Forelimb muscle (tissue), 1 donor: ENCODE measurements at places on chromosomes 11 and 22. TPM values are rescaled to one million over a fixed set of nuclear protein-coding genes. Genes with fewer than 3 reads are reported as not detected.

DNA sequence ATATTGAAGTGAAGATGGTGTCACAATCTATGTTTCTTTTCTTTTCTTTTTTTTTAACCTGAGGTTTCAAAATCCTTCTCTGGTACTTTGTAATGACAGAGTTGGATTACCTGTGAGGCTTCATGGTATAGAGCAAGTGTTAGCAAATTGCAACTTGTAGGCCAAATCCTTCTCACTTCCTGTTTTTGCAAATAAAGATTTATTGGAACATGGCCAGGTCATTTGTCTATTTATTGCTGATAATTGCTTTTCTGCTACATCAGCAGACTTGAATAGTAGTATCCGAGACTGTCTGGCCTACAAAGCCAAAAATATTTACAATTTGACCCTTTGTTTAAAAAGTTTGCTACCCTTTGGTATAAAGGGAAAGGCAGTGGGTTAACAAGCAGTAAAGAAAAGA is 1059.4 kb upstream of the CCDC90B start:
- DNase-seq, result no peak

- no peak for DNase-seq
Measured at GRCh38 chr11:4459500-4459899, 10.4 kb downstream of the OR52K2 start.

Gene GRIK4
- 0.23 TPM for polyA plus RNA-seq

DNA sequence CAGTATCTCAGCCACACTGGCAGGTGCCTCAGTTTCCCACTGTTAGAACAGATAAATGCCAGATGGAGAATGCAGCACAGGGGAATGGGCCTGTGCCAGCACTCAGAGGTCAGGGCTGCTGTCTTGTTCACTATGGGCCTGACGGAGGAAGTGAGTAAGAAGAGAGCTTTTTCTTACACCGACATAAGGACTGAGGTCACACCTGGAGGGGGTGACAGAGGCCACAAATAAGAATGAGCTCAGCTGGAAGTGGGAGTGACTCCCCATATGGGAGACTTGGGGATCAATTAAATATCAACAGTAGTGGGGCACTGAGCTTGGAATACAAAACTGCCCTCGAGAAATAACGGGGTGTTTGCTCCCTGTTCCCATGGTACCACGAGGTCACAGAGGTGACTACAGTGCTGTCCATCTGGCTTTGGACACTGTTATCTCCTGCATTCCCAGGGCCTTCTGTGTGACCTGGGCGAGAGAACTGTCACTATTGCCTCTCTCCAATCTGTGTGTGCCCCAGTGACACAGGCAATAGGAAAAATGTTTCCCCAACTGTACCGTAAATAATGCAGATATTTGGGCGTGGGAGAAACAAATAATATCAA is 94.1 kb upstream of the NNMT start:
- no peak for DNase-seq

Gene APLNR
- 86.9 TPM for polyA plus RNA-seq

DNA sequence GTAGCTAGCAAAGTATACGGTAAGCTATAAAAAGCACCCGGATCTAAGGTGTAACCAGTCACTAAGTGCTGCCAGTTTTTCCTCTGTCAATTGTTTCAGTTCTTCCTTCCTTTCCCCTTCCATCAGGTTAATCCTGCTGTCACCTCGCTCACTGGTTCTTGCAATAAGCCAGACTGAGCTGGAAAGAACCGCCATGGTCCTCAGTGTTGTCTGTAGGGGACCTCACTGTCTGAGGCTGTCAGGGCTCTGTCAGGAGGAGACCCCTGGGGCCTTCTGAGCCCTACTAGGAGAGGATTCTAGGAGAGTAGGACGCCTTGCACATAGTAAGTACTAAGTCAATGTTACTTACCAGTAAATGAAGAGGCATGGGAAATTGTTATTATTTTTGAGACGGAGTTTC is 1.4 kb upstream of the TBC1D22A start:
- DNase-seq, result no peak

DNA sequence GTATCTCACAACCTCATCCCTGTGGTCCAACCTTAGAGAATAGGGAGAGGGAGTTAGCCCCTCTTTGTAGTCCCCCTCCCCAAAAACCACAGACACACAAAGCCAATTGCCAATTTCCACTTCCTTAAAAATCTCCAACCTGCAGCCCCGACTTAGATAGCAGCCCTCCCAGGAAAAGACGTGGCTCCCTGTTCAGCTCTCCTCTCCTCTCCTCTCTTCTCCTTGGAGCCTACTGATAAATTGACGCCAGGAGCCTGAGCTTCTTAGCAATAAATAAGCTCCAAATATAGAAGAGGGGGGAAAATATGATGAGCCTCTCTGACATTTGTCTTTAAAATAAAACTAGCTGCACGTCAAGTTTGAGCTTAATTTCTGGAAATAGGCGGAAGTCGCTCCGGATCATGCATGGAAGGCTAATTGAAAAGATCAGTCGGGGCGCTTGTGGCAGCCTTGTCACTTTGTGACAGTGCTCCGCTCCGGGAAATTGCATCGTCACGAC is 7.3 kb downstream of the PAX6 start:
- no peak for DNase-seq

DNA sequence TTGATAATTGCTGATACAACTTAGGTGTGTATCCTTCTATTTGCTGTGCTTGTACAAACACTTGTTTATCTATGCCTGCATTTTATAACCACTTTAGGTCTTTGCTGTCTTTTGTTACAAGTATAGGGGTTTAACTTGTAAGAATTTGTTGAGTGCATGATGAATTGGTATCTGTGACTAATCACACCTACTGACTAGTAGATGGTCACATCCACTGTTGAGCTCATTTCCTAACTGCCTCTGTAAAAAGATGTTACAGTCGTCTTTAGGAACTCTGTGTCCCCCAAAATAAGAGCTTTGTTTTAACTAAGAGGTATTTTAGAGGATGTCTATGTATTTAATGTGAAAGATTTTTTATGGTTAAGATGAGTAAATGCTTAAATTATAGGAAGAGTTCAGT is 60.5 kb downstream of the HIPK3 start:
- no peak for DNase-seq

DNA sequence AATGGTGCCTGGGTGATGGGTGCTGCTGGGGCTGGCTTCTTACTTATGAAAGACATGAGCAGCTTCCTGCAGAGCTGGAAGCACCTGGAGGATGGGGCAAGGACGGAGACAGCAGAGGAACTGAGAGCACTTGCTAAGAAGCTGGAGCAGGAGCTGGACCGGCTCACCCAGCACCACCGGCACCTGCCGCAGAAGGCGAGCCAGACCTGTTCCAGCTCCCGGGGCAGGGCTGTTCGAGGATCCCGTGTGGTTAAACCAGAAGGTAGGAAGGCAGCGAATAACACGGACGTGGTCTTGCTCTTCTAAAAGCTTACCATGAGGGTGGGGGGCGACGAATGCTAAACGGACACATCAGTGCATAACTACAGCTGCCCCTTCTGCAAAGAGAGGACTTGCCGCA is 9.3 kb downstream of the APOL5 start:
- no peak for DNase-seq
